ENCODE measurements at places on chromosomes 2 and 18.

DNA sequence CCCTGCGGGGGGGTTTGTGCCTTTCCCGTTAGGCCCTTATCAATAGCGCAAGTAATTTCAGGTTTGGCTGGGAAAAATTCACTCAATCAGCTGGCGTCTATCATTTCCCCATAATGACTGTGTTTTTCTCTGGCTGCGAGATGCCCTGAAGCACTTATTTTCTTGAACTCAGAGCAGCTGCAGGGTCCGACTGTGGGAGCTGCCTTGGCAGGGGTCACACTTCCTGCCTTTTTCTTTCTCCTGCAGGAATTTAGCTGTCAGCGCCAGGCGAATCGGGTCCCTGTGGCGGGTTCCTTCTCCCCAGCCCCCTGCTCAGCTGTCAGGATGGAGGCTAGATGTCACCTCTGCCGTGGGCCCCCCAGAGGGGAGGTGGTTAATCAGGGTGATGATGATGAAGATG, 81.3 kb upstream of the HPCAL1 start:
- DNase-seq, result no peak

DNA sequence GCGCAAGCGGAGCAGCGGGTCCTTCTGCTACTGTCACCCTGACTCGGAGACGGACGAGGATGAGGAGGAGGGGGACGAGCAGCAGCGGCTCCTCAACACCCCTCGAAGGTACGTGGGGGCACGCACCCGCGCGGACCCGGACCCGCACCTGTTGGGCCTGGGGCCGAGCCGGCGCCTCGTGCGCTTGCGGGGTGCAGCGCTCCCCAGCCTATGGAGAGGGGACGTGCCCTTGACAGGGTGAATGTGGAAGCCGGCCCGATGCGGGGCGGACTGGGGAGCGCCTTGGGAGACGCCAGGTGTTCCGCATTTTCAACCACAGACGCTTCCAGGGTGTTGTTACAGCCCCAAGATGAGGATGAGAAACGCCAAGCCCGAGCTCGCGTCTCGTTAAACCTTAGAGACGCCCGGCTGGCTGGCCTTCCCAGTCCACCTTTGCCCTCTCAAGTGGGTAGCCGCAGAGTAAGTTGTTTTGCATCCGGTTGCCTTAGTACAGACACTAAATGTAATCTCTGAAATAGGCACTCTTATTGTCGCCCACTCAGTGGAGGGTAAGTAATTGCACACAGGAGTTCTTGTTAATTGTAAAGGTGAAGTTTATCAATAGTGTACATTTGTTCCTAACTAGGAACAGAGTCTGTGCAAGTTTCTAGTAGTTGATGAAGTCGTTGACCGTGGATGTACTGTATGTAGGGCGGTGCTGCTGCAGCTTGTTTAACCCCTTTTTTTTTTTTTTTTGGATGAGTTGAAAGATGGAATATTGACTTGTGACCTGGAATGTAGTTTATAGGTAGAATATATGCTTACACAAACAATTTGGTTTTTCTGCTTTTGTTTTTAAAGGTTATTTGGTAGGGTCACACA, 815 bp downstream of the GMCL1 start:
- DNase-seq, result peak; percentile 40

GRCh38 chr2:21646345-21646744, 522.6 kb downstream of the TDRD15 start:
- DNase-seq, result no peak

- DNase-seq, result no peak
Measured at GRCh38 chr2:144875290-144875969, 355.5 kb upstream of the ZEB2 start.

- DNase-seq, result no peak
Measured at GRCh38 chr2:199979398-199979797, 24.0 kb downstream of the MAIP1 start.

- DNase-seq, result no peak
Measured at GRCh38 chr2:12710301-12710700, 6.4 kb upstream of the TRIB2 start.

DNA sequence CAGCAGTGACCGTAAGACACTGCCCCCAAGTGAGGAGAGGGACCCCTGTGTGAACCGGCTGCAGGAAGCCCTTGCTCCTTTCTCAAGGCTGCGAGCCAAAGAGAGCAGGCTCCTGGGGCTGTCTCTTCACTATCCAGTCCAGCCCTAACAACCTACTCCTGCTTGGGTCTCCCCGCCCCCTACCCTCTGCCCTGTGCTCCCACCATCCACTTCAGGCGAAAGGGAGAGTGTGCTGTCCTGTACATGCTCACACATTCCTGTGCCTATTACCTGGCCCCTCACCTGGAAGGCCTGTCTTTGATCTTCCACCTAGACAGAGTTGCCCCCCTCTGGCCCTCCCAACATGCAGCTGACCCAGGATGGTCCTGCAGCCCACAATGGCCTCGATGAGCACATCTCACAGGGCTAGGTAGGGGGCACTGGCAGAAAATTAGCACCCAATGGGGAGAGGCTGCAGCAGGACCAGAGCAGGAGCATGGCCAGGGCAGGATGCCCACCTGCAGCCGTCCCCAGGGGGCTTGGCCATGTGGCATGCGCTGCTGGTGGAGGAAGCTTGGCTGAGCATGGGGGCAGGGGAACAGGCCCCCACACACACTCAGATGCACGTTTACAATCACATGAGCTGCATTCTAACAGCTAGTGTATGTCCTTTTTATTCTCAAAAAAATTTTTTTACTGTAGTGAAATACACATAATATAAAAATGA, 93.5 kb downstream of the POLR1A start:
- DNase-seq, result no peak

- DNase-seq, result no peak
Measured at GRCh38 chr2:232652505-232652851, 19.1 kb downstream of the EFHD1 start.

GRCh38 chr2:6866275-6866671, 566 bp upstream of the CMPK2 start:
- no peak for DNase-seq

GRCh38 chr2:120485096-120485495, 139.2 kb downstream of the INHBB start:
- no peak for DNase-seq

GRCh38 chr2:38546064-38546463, 56.7 kb downstream of the HNRNPLL start:
- DNase-seq, result no peak

GRCh38 chr2:10876394-10876793, 35.3 kb upstream of the KCNF1 start:
- no peak for DNase-seq

DNA sequence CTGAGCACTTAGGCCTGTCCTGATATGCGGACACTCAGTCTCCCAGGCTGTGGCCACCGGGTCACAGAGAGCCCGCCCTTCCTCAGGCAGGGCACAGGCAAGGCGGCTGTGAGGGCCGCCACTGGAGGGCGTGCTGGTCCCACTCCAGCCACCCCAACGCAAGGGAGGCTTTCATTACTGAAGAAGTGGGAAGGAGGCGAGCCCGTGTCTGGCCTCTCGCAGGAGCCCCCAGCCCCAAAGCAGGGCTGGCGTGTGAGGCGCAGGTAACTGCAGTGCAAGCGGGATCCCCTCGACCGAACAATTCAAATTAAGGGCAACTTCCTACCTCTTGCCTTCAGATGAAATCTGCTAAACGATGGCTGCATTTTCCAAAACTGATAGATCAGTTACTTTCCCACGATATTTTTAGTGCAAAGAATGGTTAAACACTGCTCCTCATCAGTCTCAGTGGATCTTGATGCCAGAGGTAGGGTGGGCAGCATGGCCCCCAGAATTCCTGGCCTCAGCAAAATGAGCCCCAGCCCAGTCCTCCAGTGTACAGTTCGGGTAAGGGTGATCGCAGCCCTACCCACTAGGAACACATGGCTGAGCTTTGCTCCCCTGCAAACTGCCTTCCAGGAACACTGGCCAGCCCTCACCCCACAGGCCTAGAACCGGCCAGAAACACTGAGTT, 97.2 kb downstream of the SEPTIN10 start:
- peak; percentile 89 for DNase-seq

DNA sequence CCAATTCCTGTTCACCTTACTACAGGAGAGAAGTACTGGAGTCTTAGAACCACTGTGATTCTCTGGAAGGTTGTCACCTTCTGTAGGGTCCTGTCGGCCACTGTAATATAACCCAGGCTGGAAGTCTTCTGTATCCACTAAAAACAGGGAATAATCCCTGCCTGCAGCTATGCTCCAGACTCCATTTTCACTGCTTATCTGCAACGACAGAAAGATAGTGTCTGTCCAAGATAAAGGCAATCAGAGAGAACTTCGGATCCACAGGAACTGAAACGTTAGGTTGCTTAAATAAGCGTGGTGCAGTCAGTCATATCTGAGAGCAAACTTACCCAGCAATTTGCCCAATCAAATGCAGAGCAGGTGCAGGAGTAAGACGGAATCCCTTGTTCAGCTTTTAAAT, 34.2 kb downstream of the ALS2 start:
- DNase-seq, result no peak

DNA sequence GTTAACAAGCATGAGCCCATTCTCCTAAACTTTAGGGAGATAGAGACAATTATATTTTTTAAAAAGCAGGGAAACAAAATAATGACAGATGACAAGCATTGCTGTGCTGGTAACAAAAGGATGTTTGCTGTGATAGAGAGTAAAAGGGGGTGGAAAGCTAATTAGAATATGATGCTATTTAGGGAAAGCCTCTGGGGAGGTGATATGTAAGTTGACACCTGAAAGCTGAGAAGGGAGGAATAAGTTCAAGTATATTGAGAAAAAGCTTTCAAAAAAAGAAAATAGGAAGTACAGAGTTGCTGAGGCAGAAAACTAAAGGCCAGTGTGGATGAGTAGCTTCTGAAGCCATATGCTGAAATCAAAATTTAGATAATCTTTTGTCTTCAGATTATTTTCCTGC, 565.2 kb upstream of the NRXN1 start:
- no peak for DNase-seq

GRCh38 chr2:218444692-218445357, 25.9 kb downstream of the VIL1 start:
- DNase-seq, result no peak

DNA sequence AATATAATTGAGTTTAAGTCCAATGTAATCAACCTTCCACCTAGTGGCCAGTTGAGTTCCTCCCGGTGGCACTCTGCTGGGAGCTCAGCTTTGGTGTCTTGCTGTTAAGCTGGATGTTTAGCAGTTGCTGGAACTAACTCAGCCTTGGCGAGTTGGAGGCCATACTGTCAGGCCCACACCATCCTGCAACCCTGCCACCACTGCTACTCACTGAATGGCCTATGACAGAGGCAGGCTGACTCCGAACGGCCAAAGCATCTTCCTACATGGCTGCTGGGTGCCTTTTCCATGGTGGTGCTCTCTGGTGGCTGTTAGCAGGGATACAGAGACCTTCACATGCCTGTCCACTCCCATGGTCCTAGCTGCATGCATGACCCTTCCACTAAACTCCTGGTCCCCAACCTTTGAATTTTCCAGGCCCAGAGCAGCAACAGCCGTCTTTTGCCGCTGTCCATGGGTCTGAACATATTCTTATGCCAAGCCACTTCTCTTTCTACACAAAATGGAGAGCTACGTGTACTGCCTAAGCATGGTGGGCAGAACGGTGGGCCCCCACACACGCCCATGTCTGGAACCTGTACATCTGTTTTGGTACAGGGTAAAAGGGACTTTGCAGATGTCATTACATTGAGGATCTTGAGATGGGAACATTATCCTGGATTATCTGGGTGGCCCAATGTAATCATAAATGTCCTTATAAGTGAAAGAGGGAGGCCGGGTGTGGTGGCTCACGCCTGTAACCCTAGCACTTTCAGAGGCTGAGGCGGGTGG, 15.0 kb upstream of the TRAF3IP1 start:
- DNase-seq, result no peak

DNA sequence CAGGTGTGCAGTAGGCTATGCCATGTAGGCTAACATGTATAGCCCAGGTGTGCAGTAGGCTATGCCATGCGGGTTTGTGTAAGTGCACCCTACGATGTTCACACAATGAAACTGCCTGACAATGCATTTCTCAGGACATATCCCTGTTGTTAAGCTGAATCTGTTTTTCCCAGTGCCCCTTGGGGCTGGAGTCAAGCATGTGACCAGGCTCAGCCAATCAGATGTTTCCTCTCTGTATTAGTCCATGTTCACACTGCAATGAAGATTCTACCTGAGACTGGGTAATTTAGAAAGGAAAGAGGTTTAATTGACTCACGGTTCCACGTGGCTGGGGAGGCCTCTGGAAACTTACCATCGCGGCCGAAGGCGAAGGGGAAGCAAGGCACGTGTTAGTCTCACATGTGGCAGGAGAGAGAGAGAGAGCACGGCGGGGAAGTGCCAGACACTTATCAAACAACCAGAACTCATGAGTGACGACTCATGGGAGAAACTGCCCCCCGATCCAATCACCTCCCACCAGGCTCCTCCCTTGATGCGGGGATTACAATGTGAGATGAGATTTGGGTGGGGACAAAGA, 24.2 kb downstream of the ITM2C start:
- DNase-seq, result no peak

GRCh38 chr2:143321994-143322393, 192.8 kb downstream of the ARHGAP15 start:
- no peak for DNase-seq

GRCh38 chr2:5187283-5187682, 504.9 kb upstream of the SOX11 start:
- no peak for DNase-seq

DNA sequence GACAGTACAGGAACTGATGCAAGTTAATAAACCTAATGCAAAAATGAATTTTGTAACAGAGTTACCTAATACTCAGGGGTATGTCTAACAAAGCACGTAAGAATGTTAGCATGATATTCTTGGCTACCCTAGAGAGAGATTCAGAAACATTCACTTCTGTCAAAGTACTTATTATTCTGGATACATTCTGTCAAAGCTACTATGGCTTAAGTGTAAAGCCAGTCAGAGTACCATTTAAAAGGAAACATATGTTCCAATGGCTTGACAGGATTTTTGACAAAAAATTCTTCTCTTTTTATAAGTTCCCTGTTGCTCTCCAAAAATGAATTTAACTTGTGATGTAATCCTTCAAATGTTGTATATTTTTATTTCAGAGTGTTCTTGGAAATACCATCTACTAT, 85.5 kb downstream of the PIGN start:
- DNase-seq, result no peak

DNA sequence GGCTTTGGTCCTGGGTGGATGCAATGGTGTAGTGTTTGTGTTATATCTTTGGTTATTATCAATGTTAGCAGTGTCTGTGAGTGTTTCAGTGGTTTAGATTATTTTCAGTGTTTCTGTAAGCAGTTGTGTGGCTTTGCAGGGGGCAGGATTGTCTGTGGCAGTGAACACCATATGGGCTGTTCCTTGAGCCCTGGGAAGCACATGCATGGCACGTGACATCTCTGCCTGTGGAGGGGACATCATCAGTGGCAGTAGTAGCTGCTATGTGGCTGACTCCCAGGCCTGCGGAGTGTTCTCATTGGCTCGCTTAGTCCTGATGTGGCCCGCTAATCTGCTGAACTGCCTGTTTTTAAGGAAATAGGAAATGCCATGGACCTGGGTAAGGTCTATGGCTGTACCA, 327.5 kb downstream of the GULP1 start:
- DNase-seq, result no peak

Data from HTR-8/SVneo (cell line).